ENCODE measurements at places on chromosomes 3 and 15.

GRCh38 chr3:127608362-127608718 lies 10.1 kb downstream of the MCM2 start:
- no peak for DNase-seq

GRCh38 chr15:76431971-76432370 lies 95.4 kb downstream of the ISL2 start:
- no peak for DNase-seq

DNA sequence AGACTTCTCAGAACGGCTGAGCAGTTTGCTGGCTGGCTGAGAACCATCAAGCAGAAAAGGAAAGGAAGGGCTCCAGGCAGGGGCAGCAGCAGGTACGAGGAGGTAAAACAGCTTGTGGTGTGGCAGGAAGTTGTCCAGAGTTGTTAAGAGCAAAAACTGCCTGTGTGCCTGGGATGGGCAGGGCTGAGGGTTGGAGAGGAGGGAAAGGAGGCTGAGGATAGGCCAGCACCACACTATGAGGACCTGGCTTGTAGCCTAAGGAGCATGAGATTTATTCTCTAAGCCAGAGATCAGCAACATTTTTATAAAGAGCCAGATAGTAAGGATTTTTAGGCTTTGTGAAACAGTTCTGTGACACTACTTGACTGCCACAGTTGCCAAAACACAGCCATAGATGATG lies 8.0 kb downstream of the IGSF10 start:
- no peak for DNase-seq

GRCh38 chr3:177795216-177795615 lies 597.9 kb upstream of the TBL1XR1 start:
- no peak for DNase-seq

- DNase-seq = no peak
Observed at GRCh38 chr3:116561529-116561928, 116.2 kb upstream of the LSAMP start.

GRCh38 chr3:167653760-167654159 lies at the start of gene WDR49:
Gene WDR49 (minus strand): TSS chr3:167653942. CDS start chr3:167653425, 517 bp downstream.
- no peak for DNase-seq

GRCh38 chr3:184275961-184276910 lies at the start of gene ECE2:
Gene ECE2 (plus strand): TSS chr3:184276022. CDS start chr3:184276154, 132 bp downstream.
- no peak for DNase-seq

DNA sequence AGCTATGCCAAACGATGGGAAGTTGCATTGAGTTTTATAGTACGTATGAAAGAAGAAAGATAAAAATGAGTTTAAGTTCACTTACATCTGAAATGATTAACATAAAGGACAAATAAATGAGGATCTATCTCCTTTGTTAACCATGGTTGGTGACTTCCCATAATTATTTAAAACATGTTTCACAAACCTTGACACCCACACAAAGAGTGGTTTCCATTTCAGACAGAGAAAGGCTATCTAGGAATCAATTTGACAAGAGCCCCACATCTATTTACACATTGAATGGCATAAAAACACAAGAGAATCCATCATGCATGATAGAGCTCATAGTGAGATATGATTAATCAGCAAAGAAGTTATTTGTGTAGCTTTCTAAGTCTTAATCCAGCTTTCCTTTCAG lies 14.2 kb upstream of the MTMR10 start:
- DNase-seq = no peak

GRCh38 chr3:79517766-79518413 lies 249.9 kb downstream of the ROBO1 start:
- DNase-seq = no peak

- DNase-seq = peak; percentile 56
Observed at GRCh38 chr3:7977245-7978086, 524.2 kb upstream of the LMCD1 start.

DNA sequence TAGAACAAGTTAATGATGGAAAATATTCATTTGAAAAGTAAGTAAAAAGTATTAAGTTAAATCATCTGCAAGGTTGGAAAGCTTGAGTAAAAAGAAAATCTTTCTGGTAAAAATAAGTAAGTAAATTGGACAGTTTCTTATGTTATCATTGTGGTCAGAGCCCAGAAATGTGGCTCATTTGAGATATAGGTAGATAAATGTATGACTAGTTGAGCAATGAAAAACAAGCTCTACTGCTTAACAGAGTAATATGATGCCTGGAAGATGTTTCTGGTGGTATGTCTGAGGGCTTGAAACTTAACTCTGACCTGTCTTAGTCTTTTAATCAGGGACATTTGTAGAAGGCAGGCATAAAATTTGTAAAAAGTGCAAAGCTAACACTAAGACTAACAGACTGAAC lies 444.0 kb downstream of the MFSD1 start:
- no peak for DNase-seq

- DNase-seq = no peak
Observed at GRCh38 chr15:34650177-34650576, 66.7 kb upstream of the GOLGA8B start.

- no peak for DNase-seq
Observed at GRCh38 chr3:52040600-52040999, 15.8 kb downstream of the DUSP7 start.

GRCh38 chr15:67944010-67944641 lies 104.3 kb upstream of the RNU6-1 start:
- no peak for DNase-seq

GRCh38 chr3:161413127-161413854 lies 42.0 kb upstream of the SPTSSB start:
- DNase-seq = no peak

DNA sequence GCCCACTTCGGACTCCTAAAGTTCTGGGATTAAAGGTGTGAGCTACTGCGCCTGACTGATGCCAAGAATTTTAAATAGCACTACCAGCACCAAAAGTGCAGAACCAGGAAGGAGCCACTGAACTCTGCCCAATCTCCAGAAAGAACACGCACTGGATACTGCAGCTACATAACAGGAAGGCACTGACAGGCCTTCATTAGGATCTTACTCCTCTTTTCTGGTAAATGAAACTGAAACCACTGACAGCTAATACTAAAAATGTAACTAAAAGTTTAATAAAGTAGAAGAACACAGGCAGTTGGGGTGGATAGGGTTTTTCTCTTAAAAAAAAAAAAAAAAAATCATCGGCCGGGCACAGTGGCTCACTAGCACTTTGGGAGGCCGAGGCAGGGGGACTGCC lies 74.1 kb upstream of the CHRM5 start:
- no peak for DNase-seq

- DNase-seq = no peak
Observed at GRCh38 chr15:89615135-89615534, 39.9 kb downstream of the TICRR start.

GRCh38 chr3:25633919-25634318 lies 30.8 kb downstream of the TOP2B start:
- no peak for DNase-seq

- DNase-seq = no peak
Observed at GRCh38 chr15:78396976-78397375, 41.0 kb upstream of the IREB2 start.

GRCh38 chr3:105691053-105691452 lies 177.8 kb downstream of the CBLB start:
- DNase-seq = no peak

DNA sequence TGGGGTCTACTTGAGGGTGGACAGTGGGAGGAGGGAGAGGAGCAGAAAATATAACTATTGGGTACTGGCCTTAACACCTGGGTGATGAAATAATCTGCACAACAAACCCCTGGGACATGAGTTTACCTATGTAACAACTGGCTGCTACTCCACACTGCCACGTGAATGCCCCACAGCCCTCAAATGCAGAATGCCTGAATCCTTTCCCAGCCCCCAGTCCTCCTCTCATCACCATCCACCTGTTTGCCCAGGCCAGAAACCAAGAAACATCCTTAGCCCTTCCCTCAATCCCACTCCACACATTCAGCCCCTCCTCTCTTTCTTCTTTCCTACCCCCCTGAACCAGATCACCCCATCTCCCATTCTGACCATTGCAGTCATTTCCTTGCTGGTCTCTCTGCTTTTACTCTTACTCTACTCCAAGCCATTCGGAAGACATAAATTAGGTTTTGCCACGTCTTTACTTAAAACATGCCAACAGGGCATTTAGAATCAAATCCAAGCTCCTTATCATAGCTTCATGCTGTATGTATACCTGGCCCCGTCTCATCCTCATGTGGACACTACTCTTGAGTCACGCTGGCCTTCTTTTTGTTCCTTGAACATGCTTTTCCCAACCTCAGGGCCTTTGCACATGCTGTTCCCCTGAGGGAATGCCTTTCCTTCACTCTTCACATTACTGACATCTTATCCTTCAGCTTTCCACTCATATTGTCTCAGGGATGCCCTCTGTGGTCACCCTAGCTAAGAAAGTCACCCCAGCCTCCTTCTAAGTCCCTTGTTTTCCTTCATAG lies 137.5 kb upstream of the ABHD17C start:
- DNase-seq = no peak

GRCh38 chr3:72505539-72506405 lies 342.5 kb downstream of the SHQ1 start:
- DNase-seq = no peak

GRCh38 chr3:135970506-135971116 lies 5.1 kb downstream of the PPP2R3A start:
- DNase-seq = no peak

DNA sequence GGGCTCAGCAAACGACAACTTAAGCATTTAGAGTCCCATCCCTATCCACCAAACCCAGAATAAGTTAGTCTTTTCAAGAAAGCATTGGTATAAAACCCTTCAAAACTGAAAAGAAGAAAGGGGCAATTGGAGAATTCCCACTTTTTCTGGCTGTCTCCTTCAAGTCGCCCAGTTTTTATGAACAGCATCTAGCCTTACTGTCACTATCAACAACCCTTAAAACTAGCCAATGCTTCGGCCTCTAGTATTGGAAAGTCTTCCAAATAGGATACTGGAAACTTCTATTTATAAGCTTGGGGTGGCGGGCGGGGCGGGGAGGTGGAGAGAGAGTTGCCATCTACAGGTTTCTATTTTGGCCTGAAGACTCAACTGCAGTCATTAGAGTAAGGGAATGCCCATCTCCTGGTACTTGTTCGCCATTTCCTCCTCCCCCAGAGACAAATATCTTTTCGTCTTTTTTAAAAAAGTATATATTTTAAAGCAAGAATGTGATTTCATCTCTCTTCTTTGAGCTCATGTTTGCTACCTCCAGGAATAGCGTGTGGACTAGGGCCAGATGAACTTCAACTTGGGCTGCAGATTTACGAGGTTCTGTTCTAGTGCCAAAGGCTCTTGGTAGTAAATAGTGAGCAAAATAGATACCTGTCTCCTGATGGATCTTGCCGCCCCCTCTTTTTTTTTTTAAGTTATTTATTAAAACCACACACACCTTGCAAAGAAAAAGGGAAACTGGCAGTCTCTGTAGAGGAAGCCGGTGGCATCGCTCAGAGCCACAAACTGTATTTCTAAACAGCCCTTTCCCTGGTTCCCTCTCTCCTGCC lies 2.7 kb downstream of the BCL6 start:
- no peak for DNase-seq

- DNase-seq = no peak
Observed at GRCh38 chr3:138450704-138451424, 16.4 kb downstream of the ESYT3 start.

- DNase-seq = no peak
Observed at GRCh38 chr15:91068436-91068835, 31.6 kb upstream of the SV2B start.

DNA sequence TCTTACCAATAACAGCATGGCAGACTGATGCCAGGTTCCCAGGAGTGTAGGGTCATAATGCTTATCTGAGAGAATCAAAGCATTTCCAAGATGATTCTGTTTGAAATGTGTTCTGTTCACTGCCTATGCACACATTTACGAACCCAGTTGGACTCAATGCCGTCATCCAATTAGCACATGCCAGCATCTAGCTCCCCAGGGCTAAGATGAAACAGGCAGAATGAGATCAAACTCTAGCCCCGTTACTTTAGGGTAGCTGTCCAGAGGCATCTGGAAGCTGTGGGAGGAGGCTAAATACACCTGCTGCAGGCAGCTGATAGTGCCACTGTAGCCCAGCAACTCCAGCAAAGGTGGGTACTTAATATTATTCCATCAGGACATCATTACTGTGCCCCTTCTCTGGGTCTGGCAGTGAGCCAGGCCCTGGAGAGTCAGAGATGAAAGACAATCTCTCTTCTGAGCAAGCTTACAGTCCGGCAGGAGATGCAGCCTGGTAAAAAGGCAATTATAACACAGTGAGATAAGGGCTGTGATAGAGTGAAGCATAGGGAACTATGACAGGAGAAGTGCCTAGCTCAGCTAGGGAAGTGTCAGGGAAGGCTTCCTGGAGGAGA lies 156.4 kb upstream of the PPP2R3A start:
- DNase-seq = no peak

GRCh38 chr3:106729481-106729880 lies 647.8 kb upstream of the CCDC54 start:
- no peak for DNase-seq

- DNase-seq = no peak
Observed at GRCh38 chr3:66397745-66398144, 103.1 kb downstream of the LRIG1 start.

- DNase-seq = no peak
Observed at GRCh38 chr15:99386391-99386790, 135.1 kb downstream of the LRRC28 start.

- no peak for DNase-seq
Observed at GRCh38 chr3:25074149-25074548, 353.9 kb upstream of the RARB start.

GRCh38 chr3:143526011-143526545 lies 322.2 kb downstream of the SLC9A9 start:
- DNase-seq = no peak

DNA sequence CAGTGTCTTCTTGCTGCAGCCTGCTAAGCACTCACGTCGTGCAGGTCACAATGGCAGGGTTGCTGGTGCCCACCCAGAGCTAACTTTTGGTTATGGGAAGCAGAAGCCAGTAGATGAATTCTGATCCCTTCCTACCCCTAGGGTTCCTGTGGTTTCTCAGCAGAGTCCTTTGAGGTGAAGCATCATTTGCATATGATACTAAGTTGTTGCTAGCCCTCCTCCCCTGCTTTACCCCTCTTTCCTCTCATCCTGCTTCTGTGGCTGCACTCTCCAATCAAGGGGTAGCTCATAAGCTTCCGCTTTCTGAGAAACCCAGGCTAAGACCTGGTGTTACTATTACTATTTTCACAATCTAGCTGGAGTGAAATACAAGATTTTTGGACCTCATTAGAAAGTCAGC lies 22.1 kb upstream of the HEG1 start:
- DNase-seq = no peak

- peak; percentile 16 for DNase-seq
Observed at GRCh38 chr3:28476194-28476593, 127.6 kb upstream of the AZI2 start.

GRCh38 chr15:88218557-88219221 lies 37.9 kb downstream of the NTRK3 start:
- no peak for DNase-seq

GRCh38 chr15:75149867-75150709 lies 51.6 kb upstream of the C15orf39 start:
- no peak for DNase-seq

DNA sequence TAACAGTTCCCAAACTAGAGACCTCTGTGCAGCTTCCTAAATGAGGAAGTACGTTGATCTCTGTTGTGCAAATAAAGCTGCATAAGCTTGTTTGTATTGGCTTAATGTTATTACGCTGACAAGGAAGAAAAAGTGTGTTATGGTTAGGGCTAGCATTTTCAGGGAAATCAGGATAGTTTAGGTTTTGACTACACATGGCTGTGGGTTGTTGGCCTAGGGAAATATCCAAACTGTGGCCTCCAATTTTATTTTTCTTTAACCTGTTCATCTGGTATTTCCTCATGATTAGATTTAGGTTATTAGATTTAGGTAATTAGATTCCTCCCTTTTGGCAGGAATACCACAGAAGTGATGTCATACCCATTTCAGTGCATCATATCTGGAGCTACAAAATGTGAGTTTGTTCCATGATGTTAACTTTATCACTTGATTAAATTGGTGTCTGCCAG lies 8.7 kb upstream of the MCCC1 start:
- no peak for DNase-seq
